Activated T-helper 1 cell treated with Interleukin-2 at 50 U/mL for 16 hours (primary cell): ENCODE measurements at places on chromosomes 4 and X.
A peak's percentile ranks its signal among the peaks of the same experiment; 100 is the strongest.

DNA sequence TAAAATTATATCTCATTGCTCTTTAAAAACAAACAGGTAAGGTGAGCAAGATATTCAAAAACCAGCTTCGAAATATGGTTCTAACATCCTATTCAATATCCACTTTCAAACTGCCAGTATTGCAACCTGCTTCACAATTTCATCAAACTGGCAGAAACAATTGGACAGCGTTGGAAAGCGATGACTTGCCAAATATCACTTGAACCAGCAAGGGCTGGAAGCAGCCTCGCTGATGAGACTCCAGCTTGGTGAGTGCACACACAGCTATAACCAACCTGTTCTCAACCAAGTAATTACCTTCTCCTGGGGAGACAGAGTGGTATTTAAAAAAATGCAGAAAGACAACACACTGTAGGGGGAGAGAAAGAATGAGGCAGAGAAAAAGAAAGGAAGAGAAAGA is 155.8 kb upstream of the RAI2 start:
- DNase-seq, result no peak

DNA sequence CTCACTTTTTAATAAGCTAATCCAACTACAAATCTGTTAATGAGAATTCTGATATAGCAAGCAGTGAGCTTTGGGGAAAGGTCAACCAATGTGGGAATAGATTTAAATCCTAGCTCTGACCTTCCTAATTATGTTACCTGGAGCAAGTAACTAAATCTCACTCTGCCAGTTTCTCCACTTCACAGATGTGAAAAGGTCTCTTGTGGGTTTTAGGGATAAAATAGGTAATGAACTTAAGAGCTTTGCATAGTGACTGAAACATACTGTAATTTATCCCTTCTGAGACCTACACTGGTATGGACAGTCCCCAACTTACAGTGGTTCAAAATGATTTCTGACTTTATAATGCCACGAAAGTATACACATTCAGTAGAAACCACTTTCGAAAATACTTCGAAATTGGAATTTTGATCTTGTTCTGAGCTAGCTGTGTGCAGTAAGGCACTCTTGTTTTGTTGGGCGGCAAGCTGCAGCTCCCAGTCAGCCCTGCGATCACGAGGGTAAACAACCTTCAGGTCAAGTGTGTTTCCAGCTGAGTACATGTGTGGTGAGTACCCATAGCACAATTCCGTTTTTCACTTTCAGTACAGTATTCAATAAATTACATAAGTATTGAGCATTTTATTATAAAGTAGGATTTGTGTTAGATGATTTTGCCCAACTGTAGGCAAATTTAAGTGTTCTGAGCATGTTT is 93.7 kb downstream of the ADGRL3 start:
- DNase-seq, result no peak

DNA sequence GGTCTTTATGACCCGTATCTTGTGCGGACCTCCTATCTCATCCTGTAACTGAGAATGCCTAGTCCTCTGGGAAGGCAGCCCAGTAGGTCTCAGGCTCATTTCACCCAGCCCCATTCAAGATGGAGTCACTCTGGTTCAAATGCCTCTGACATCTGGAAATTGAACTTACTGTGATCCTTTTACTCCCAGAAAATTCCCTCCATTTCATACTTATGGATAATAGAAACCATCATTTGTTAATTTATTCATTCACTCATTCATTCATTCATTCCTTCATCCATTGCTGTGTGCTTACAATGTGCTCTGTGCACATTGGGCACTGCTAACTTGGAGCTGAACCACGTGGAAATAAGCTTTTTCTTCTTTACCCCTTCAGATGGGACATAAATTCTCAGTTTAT is 9.2 kb upstream of the ATP6AP2 start:
- DNase-seq, result no peak

- DNase-seq, result no peak
Observed at GRCh38 chr4:105966051-105966450, 70.8 kb downstream of the NPNT start.

GRCh38 chr4:124749421-124749820 is 36.9 kb upstream of the ANKRD50 start:
- no peak for DNase-seq

- DNase-seq, result no peak
Observed at GRCh38 chr4:16694173-16694883, 204.1 kb downstream of the LDB2 start.

GRCh38 chr4:76902233-76902890 is 4.4 kb upstream of the SOWAHB start:
- no peak for DNase-seq

DNA sequence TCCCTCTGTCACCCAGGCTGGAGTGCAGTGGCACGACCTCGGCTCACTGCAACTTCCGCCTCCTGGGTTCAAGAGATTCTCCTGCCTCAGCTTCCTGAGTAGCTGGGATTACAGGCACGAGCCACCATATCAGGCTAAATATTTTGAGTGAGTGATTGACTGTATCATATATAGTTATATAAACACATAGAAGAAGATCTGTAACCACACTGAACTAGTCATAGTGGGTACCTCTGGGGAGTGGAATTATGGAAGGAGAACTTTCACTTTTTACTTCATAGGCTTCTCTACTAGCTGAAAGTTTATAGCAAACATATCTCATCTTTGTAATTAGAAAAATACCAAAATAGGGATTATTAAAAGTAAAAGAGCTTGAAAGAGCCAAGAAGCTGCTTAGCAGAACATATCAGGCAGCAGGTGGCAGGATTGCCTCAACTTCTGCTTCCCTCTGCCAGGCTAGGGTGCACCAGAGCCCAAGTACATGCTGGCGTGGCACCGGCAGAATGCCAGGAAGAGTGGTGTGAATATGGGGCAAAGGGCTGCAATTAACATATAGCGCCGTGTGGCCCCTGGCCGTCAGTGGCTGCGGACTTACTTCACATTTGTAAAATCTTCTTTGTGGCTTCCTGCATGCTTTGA is 39.5 kb upstream of the CD40LG start:
- peak; percentile 38 for DNase-seq

DNA sequence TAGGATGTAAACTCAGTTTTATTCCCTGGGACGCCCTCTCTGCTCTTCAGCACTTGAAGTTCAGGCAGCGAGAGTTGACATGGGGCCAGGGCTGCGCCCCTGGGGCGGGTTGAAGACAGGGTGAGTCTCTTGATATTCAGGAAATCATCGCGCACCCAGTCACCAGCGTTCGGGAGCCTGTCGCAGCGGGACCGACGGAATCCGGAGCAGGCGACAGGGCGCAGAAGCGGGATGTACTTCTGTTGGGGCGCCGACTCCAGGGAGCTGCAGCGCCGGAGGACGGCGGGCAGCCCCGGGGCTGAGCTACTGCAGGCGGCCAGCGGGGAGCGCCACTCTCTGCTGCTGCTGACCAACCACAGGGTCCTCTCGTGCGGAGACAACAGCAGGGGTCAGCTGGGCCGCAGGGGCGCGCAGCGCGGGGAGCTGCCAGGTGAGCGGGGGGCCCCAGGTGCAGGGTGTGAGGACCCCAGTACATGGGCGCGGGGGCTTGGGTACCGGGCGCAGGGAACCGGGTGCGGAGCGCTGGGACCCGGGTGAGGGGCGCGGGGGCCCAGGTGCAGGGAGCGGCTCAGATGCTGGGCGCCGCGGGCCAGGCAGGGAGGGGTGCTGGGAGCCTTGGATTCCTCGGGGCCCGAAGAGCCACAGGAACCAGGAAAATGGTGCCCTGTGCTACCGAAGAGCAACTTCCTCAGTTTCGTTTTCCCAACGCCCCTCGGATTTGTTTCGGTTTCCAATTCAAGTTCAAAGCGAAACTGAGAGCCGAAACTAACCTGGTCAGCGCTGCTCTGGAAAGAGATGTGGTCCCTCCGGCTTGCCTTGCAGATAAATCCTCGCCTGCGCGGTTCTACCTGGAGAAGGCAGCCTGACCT is at the start of gene HERC6:
Gene HERC6 (plus strand): TSS at position 162 of the 869 bp plus-strand sequence. CDS start 70 bp downstream, at position 232.
- peak; percentile 46 for DNase-seq

- no peak for DNase-seq
Observed at GRCh38 chrX:28920153-28920943, 333.1 kb downstream of the IL1RAPL1 start.

GRCh38 chr4:172962564-172963353 is 205.9 kb upstream of the GALNT7 start:
- no peak for DNase-seq

GRCh38 chr4:157806184-157806583 is 366.6 kb downstream of the GASK1B start:
- no peak for DNase-seq

DNA sequence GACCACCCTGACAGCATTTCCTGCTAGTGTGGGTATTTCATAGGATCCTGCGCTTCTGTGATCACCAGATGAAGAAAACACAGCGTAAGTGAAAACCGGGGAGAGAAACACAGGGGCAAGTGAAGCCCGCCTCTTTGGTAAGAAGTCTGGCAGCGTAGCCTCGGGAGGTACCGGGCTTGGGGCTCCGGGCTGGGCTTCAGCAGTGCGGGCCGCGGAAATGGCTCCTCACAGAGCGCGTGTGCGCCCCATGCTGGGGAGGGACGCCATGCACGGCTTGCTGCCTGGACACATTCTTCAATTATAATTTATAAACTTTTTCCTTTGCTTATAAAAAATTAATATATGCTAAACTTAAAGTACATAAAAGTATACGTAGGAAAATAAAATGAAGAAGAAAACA is 151.5 kb downstream of the AFAP1 start:
- DNase-seq, result no peak

DNA sequence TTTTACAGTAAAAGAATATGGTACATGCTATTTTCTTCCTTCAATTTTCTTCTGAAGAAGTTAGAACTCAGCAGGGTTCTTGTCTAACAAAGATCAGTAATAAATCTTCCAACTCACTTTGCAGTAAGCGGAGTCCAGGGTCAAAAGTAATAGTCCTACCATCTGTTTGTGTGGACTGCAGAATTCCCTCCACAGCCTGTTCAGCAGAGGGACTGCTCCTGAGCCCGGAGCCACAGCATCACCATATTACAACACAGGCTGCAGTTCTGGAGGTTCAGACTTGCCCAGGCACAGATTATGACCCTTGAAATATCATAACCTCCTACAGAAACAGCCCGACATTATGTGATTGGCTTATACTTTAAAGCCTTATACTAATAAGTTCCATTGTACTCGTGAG is 10.3 kb downstream of the FHDC1 start:
- no peak for DNase-seq

DNA sequence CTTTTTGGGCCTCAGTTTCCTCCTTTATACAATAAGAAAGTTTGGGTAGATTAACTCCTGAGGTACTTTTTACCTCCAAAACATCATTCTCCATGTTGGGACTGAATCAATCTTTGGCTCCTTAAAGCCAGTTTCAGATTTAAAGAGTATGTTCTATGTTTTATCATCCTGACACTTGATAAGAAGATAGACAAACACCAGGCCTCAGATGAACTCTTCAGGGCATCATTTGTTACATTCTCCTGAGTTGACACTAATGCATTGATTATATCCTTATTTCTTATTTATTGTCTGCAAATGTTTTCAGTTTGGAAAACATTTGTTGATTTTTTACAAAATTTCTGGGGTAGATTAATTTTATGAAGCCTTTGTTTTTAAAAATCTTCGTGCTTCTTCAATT is 102.7 kb upstream of the CCSER1 start:
- no peak for DNase-seq

- no peak for DNase-seq
Observed at GRCh38 chrX:123085311-123085940, 98.7 kb upstream of the GRIA3 start.

DNA sequence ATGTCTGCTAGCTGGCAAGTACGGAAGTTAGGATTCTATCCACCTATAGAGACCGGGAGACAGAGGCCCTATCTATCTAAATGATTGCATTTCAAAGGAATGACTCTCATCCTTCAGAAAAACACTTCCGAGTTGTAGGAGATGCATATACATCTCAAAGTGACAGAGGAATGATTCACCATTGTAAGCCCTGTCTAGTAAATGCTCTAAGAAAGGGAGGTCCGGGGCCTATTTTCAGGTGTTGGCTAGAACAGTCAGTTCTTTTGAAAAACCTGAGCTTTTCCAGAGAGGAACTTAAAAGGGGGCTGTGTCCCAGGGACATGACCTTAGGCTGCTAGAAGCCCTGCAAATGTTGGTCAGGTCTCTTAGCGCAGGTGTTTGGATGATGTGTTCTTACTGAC is 262.9 kb upstream of the IL1RAPL1 start:
- DNase-seq, result no peak

GRCh38 chr4:188722911-188723310 is 583.7 kb downstream of the TRIML1 start:
- no peak for DNase-seq

GRCh38 chrX:19799319-19800182 is 87.8 kb downstream of the SH3KBP1 start:
- DNase-seq, result peak; percentile 14

DNA sequence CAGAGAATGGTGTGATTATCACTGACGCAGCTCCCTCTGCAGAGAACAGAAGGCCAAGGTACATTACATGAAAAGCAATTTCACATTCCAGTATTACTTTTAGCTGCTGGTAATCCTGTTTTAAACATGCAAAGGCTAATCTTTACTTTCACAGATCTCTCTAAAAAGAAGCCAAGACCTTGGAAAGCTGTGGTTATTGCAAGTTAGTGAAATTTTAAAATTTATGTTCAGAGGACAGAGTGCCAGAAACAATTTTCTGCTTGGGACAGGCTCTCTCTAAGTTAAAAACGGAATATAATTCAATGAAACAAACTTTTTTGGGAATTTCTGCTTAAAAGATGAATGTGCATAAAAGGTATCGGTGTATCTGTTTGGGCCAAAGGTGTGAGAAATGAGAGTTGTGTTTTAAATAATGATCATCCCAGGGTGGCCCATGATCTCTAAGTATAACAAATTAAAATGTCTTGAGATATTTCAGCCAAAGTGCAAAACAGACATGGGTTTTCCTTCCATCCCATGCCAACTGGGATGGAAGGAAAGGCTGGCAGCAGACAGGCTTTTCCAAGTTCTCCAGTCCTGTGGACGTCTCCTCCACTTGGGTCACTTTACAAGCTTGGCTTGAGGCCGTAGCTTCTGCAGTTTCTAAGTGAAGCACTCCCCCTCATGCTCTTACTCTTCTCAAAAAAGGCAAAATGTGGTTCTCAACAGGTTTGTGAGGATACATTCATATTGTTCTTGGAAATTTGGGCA is 118.0 kb downstream of the DRD5 start:
- DNase-seq, result no peak

DNA sequence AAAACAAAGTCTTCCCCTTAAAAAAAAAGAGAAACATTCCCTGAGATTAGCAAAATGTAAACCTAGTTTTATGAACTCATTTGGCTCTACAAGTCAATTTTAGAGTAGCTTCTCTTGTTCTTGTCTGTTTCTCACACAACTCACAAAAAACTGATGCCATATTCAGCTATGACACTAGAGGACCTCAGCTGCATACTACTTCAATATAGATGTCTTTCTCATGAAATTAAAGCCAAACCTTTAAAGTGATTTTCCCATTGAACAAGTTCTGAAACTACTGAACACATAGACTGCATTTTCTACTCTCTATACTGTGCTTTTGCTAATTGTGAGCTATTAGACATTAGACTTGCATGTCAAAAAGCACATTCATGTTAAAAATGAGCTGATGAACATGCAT is 49.8 kb downstream of the TBCK start:
- no peak for DNase-seq

GRCh38 chr4:115515366-115515765 is 401.9 kb upstream of the NDST4 start:
- DNase-seq, result no peak
